ENCODE measurements at places on chromosomes 4 and X. TPM values are rescaled to one million over a fixed set of nuclear protein-coding genes. Genes with fewer than 3 reads are reported as not detected.
A peak's percentile ranks its signal among the peaks of the same experiment; 100 is the strongest.

DNA sequence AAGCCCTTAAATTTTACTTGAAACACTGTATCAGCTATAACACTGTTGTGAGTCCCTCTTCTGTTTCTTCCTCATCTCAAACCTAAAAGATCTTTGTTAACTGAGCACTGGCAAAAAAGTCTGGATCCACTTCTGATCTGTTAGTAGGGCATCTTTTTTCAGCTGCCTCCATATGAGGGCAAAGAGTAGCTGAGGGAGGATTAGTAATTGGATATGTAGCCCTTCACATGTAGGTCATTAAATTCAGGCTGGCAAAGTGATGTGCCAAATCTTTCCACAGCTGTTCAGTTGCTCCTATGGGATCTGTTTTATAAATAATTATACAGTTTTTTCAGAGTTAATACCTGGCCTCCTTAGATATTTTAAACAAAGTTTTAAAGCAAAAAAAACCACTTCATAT lies 1.1 kb upstream of the TRMT10A start:
- no peak for DNase-seq

- no peak for DNase-seq
Measured at GRCh38 chrX:46941341-46941740, 29.1 kb downstream of the JADE3 start.

DNA sequence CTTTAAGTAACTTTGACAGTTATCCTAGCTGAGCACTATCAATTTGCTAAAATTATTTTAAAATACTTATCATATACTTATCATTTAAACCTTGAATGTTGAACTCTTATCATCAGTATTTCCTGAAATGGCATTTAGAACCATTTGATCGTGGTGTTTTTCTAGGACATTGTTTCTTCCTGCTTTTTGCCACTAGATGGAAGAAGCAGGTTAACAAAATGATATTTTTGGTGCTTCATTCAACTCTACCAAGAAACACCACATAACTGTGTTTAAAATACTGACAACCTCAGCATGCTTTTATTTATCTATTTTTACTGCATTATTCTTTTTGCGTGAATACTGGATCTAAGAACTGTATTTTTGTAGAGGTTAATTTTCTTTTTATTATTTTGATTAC lies 44.6 kb downstream of the C4orf33 start:
- no peak for DNase-seq

DNA sequence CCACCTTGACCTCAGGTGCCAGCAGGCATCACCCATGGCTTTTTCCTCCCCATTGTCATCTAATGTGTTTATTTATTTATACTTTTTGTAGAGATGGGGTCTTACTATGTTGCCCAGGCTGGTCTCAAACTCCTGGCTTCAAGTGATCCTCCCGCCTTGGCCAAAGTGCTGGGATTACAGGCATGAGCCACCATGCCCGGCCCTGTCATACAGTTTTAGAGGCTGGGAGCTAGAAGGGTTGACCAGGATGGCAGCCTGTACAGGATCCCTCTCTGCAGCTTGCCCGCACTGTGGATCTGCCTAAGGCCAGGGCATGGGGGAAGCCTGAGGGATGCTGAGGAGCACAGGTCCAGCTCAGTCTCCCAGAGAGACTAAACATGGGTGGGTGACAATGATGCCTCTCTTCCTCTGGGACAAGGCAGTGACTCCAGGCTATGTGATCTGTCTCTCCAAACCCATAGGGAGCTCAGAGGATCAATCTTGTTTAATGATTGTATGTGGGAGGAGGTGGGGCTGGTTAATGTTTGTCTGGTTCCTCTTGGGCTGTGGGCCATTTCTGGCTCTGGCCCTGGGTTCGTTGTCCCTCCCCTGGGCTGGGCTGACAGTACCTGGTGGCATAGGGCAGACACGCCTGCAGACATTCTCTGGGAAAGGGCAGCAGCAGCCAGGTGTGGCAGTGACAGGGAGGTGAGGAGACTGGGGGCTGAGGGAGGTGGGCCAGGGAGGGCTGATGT lies 8.3 kb upstream of the GJB1 start:
- no peak for DNase-seq

DNA sequence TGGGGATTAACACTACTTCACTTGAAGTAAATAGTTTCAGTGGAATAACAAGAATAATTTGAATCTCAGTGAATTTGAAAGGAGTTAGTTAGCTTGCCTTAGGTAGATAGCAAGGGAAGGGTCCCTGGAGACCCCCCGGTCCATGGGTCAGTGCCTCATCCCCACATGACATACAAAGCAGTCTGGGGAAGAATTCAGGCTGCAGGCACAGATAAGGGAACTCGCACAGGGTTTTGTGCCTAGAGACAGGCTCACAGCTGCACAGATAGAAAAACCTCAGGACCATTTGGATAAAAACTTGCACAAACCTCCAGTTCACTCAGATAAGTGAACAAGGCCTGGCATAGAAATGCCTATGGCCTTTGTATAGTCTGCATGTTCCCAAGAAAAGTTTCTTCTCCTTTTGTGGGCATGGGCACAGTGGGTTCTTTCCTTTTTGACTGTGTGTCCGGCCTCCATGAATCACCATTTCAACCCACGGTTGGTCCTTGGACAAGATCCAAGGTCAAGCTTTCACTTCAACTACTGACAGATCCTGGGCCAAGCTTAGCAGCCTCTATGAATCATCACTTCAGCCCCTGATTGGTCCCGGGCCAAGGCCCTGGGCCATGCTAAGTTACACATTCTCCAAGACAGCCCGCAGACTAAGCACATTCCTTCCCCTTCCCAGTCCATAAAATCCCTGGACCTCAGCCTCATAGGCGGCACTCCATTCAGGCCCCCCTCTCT lies 108.3 kb upstream of the KLHL4 start:
- DNase-seq, result no peak

GRCh38 chr4:8779490-8779932 lies 92.1 kb downstream of the HMX1 start:
- DNase-seq, result peak; percentile 37

DNA sequence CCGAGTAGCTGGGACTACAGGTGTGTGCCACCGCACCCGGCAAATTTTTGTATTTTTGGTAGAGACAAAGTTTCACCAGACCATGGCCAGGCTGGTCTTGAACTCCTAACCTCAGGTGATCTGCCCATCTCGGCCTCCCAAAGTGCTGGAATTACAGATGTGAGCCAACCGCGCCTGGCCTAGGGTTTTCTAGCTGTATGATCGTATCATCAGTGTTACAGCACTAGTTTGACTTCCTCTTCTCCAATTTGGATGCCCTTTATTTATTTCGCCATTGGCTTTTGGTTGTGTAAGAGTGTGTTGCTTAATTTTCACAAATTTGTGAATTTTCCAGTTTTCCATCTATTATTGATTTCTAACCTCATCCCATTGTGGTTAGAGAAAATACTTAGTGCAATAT lies 5.2 kb downstream of the TKTL1 start:
- no peak for DNase-seq

DNA sequence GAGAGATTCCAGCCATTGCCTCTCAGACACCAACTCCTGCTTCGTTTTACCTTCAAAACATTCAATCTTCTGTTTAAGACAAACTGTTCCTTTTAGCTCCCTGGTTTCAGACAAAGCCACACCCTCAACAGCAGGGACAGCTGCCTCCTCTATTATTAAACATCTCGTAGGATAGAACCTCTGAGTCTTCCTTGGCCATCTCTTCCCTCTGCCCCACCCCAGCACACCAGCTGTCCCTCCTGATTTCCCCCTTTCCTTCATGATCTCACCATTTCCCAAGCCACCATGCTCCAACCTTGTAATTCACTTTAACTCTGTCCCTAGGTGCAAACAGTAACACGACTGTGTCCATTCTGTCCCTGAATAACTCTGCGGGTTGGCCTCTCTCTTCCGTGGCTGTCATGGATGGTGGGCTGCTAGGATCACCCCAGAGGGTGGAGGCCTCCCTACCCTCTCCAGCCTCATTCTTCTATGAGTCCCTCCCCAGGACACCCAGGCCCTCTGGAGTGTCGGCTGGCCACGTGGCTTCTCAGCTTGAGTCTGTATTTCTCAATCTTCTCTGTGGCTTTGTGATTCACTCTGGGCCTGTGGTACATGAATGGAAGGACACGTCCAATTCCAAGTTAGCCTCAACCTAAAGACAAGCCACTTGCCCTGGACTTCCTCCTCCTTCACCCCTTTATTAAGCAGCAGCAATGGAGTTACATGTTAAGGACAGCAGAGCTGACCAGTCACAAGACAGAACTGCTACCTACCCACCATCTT lies 349.9 kb downstream of the FBXW7 start:
- DNase-seq, result no peak

DNA sequence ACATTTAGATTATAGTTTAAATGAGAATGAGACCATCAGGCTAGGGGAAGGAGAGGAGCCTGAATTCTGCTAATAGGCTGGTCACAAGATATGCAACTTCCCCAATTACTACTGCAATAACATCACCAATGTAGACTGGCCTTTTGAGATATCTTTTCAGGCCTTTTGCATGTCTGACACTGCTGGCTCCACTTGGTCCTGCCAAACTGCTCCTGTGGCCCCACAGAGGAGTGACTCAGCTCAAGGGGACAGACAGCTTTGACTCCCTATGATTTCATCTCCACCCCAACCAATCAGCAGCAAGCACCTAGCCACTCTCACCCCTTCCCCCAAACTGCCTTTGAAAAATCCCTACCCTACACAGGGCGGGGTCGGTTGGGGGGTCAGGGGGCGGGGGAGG lies 22.8 kb downstream of the GPRIN3 start:
- no peak for DNase-seq

GRCh38 chr4:97950836-97951235 lies 192.4 kb downstream of the STPG2 start:
- no peak for DNase-seq

DNA sequence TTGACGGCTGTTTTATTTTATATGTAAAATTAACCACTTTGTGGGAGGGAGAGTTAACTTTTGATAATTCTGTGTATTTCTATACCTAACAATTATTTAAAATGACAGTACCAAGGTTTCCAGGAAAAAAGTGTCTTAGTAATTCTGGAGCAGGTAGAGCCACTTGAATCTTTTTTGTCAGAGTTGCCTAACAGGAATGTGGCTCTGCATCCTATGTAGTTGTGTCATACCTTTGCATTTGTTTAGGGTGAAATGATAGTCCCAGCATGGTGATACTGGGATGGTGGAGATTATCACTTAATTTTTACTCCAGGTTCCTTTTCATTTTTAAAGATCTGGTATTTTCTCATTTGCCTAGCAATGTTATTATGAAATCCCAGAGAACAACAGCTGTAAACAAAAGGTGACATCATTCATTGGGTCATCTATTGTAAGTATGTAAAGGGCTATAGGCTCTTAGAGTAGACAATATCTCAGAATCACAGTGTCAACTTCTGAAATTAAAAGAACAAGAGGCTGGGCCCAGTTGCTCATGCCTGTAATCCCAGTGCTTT lies 9.6 kb downstream of the SGMS2 start:
- DNase-seq, result no peak

DNA sequence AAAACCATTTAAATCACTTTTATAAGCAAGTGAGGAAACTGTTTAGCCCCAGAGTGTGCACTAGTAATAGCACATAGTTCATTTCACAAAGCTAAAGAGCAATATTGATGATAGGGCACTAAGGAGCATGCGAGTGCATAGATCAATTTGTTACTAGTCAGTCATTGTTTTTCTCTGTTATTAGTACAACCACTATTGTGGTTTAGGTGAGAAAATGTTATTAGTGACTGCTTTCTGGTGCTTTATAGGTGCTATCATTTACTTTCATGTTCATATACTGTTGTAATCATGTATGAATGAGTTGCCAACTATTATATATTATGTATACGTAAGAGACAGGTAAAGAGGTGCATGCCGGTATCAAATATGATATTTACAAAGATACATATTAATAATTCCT lies 113.8 kb downstream of the CCSER1 start:
- no peak for DNase-seq

DNA sequence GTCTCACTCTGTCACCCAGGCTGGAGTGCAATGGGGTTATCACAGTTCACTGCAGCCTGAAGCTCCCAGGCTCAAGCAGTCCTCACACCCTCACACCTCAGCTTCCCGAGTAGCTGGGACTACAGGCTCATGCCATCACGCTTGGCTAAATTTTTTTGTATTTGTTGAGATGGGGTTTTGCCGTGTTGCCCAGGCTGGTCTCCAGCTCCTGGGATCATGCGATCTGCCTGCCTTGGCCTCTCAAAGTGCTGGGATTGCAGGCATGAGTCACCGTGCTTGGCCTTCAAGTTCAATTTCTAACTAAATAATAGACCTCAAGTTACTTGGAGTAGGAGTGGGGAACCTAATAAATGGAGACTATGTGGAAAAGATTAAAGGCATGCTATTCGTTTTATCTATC lies 48.9 kb downstream of the MND1 start:
- no peak for DNase-seq

GRCh38 chrX:107736781-107737531 lies 38.6 kb downstream of the TSC22D3 start:
- no peak for DNase-seq

GRCh38 chr4:101784957-101785356 lies 5.6 kb upstream of the BANK1 start:
- DNase-seq, result no peak

GRCh38 chr4:184645904-184646610 lies 3.2 kb downstream of the CASP3 start:
- no peak for DNase-seq

DNA sequence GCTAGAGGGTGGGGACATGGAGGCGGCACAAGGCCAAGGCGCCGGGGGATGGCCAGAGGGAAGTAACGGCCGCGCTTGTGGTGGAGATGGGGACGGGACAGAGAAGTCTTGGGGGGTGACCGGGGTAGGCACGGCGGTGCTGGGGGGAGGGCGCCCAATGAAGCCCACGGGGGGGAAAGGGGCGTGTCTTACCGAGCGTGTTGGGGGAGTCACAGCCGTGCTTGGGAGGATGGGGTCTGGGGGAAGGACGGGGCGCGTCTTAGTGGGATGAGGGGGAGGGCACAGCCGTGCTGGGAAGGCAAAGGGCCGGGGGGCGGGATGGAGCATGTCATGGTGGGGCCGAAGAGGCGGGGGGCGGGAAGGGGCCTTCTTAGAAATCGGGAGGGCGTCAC lies 952 bp downstream of the ARSD start:
- no peak for DNase-seq

DNA sequence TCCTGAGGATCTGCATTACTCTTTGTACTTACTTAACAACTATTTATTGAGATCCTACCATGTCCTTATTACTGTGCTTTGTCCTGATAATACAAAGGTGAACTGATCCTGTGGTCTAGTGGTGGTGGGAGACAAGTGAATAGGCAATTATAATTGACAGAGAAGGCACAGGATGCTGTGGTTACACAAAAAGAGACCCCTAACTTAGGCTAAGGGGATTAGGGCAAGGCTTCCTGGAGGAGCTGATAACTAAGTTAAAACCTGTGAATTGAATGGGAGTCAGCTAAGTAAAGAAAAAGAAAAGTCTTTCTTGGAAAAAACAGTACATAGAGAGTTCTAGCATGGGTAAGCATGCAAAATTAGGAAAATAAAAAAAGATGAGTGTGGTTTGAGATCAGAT lies 164.4 kb downstream of the LARP7 start:
- DNase-seq, result no peak

RRH gene
- 0.82 TPM for polyA plus RNA-seq

ZMAT1 gene
- 19.8 TPM for polyA plus RNA-seq

MAGED1 gene
- 296 TPM for polyA plus RNA-seq

GLOD5 gene
- 1.9 TPM for polyA plus RNA-seq

BEX5 gene
- polyA plus RNA-seq, result 12.6 TPM

NSG1 gene
- 6.2 TPM for polyA plus RNA-seq

TCP11X2 gene
- 0.92 TPM for polyA plus RNA-seq

Data from left renal cortex interstitium (tissue), 4 donors.